Stimulated activated CD4-positive, alpha-beta T cell treated with anti-CD3 and anti-CD28 coated beads, Interleukin-1b, Interleukin-23, amount 100 ng/mL, for 4 hours (primary cell): ENCODE measurements at places on chromosomes 13 and 19.
A peak's percentile ranks its signal among the peaks of the same experiment; 100 is the strongest.

DNA sequence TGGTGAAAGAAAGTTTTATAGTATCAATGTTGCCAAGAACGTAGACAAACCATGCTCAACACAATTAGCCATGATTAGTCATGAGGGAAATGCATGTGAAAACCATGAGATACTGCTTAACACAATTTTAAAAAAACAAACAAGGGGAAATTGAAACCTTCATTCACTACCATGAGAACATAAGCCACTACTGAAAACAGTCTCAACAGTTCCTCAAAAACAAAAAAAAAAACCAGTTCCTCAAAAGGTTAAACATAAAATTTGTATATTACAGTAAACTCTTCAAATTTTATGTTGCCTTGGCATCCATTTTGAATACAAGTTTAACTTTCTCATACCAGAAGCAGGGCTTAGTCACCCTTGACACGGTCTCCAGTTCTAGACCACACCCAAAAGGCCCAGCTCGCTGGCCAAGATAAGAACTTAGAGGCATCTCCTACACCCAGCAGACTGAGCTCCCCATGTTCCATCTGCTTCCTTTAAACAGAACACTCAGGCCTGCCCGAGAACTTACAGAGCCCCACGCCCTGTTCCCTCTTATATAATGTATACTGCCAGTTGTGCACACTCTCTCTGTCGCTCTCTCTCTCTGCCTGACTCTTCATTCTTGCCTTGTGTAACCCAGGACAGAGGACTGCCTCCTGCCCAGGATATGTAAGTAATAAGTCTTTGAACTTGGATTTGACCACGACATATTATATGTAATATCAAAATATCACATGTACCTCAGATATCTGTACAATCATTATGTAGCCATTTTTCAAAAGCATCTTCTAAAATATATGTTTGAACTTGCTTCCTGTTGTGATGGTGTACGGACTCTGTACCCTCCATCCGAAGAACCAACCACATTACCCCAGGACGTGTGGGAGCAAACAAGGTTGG is 67.4 kb downstream of the STK24 start:
- no peak for DNase-seq

GRCh38 chr19:51714848-51715247 is 8.9 kb downstream of the HAS1 start:
- DNase-seq, result no peak

DNA sequence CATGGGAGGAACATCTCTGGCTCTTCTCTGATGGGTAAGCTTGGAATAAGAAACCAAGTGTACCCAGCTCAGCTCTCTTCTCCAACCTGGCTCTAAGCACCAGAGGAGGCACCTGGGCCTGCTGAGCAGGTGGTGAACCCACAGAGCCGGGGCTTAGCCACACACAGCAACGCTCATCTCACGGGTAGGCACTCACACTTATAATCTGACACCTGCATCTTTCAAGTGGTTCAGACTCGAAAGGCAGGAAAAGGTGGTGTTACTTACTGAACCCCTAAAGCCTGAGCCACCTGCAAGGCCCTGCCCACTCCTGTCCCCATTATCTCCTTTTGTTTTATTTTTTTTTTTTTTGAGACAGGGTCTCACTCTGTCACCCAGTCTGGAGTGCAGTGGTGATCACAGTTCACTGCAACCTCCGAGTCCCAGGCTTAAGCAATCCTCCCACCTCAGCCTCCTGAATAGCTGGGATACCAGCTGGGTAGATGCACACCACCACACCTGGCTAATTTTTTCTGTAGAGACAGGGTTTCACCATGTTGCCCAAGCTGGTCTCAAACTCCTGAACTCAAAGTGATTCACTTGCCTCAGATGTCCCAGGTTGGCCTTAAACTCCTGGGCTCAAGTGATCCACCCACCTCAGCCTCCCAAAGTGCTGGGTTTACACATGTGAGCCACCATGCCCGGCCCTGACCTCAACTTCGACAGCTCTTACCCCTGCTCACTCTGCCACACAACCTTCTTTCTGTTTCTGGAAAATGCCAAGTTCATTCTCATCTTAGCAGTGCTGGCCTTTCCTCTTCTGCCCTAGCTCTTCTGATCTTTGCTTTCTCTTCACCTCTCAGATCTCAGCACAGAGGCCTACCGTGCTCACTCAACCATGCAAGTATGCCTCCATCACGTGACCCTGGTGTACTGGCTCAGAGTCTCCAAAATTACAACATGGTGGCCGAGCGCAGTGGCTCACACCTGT is 9.7 kb downstream of the FBXL12 start:
- DNase-seq, result no peak

DNA sequence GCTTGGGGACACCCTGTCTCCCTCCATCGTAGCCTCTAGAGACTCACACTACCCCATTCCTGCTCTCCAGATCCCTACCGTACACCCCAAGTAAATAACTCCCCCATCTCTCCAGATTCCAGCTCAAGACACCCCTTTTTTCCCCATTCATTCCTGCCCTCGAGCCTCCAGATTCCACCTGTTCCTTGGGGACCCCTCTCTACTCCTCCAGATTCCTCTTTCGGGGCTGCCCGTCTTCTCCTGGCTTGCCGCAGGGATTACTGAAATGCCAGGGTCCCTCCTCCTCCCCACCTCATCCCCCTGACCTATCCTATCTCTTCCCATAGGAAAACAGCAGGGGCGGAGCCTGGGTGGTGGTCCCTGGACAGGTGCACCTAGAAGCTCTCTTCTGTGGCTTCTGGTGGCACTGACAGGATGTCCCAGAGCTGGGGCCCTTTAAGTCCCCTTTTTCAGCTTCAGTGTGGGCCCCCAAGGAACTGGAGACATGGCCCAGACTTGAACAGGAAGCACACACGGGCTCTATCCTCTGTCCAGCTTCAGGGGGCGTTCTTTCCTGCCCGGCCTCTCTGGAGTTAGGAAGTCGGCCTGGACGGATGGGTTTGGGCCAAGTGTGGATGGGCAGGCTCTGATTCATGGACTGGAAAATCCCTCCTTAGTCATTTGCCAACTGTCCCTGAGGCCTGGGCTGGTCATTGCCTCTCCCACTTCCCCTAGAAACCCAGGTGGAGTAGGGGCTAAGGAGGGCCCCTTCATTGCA is 1.2 kb downstream of the ZSWIM4 start:
- DNase-seq, result no peak

DNA sequence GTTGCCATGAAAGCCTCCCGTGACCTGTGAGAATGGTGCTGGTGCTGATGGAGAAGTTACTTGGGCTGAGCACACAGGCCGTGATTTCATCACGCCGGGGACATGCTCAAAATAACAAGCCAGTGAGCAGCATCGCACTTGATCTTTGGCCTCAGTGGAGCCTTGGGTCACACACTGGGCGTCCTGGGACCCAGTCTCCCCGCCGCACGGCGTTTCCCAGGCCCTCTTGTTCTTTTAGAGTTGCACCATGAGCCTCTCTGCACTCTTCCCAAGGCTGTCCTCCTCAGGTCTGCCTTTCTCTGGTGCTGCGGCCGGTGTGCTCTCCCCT is 9.5 kb upstream of the NDUFS7 start:
- no peak for DNase-seq

DNA sequence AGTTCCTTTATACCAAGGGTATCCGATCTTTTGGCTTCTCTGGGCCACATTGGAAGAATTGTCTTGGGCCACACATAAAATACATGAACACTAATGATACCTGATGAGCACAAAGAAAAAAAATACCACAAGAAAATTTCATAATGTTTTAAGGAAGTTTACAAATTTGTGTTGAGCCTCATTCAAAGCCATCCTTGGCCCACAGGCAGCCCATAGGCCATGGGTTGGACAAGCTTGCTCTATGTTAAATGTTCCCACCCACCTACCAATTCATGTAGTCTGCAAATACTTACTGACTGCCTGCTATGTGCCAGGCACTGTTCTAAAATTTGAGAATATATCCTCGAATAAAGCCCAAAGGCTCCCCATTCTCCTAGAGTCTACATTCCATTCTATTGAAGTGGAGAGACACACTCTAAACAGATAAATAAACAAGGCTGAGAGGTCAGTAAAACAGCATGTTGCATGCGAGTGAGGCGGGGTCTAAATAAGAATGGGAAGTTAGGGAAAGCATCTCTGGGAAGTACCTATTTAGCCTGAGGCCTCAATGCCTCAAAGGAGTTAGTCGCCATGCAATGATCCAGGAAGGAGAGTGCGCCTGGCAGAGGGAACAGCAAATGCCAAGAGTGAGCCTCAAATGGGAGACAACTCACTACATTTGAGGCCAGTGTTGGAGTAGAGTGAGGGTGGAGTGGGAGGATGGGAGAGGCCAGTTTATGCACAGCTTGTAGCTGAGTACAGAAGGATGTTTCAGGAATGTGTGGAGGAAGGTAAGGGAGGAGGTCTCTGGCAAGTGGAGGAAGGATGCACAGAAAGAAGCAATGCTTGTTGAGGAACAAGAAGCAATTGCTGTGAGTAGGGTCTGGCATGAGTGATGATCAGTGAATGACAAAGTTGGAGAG is 52.5 kb upstream of the CLDN10 start:
- DNase-seq, result no peak

GRCh38 chr19:19405971-19406877 is 749 bp downstream of the GATAD2A start:
- peak; percentile 52 for DNase-seq

DNA sequence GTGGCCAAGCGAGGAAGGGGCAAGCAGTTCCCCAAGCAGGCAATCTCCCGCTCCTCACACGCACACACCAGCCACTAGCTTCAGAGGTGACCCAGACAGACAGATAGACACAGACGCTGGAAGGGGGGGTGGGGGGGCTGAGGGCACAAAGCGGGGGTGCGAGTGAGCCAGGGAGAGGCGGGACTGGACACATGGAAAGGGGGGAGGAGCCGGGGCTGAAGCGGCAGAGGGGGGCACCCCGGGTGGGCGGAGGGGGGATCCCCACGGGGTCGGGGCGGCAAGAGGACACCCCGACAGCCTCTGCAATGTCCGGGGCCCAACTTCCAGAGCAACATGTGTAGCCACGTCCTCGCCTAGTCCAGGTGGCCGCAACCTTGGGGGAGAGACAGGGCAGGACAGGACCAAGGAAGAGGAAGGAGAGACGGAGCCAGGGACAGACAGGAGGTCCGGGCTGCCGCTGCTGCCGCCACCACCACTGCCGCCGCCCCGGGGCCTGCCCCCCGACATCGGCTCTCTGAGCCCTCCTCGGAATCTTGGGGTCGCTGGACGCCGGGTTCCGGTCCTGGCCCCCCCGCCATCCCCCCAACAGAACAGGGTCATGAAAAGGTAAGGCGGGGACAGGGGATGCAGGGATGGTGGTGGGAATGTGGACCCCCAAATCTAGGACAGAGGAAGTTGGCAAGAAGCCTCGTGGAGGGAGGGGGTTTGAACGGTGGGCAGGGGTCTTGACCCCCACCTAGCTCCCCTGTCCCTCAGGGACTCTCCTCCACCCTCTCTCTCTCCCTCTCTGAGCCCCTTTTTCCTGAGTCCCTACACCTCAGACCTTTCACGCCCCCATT is 1.1 kb downstream of the GRIN2D start:
- DNase-seq, result no peak

DNA sequence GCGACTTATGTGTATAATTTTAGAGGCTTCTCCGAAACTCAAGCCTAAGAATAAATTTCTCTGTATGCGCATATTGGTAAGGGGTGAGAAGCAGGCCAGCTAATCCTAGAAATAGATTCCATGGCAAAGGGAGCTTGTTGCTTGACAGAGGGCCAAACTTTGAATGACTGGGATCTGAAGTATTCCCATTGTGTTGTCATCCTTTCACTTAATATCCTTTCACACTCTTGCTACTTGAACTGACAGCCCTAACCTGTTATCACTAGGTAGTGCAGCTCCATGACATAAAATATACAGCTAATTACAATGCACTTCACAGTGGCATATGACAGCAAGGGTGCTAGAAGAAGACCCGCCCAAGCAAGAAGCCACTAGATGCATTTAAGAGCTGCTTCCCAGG is 309.8 kb downstream of the OXGR1 start:
- no peak for DNase-seq

DNA sequence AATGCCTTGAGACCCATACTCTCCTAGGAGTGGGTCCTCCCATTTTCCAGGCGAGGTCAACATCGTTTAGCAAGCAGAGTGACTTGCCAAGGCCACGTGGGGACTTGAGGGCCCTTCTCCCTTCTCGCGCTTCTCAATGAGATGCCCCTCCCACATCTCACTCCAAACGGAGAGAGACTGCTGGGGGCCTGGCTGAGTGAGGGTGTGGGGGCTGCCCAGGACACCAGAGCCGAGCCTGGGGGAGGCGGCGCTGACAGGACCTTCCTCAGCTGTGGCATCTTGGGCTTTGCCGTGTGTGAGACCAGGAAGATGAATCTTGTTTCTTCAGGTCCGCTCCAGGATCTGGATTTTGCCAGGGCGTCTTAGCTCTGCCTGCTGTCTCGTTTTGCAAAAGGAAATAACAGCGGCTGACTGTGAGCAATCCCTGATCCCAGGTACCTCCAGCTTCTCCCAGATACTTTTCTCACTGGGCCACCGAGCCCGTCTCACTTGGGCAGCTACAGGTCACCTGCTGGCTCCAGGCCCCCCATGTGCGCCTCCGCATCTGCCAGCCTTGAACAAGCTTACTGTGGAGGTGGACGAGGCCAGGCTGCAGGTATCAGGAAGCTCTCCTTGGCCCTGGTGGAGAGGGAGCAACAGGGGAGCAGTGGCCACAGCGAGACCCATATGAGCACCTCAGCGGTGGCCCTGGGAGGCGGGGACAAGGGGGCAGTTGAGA is 6.0 kb downstream of the COX6B2 start:
- no peak for DNase-seq

DNA sequence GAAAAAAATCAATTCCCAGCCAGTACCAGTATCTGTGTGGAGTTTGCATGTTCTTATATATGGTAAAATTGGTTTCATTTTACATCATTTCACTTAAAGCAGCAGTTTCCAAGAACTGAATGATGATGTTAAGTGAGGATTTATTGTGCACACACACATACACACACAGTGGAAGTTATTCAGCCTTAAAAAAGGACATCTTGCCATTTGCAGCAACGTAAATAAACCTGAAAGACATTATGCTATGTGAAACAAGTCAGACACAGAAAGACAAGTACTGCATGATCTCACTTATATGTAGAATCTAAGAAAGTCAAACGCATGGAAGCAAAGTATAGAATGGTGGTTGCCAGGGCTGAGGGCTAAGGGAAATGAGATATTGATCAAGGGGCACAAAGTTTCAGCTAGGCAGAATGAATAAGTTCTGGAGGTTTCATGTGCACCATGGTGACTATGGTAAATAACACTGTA is 5.3 kb downstream of the SIGLECL1 start:
- DNase-seq, result no peak

- DNase-seq, result no peak
These were observed 1314.5 kb upstream of the MIR17HG start for GRCh38 chr13:90032841-90033493.
